ENCODE measurements at places on chromosomes 3 and 15.

DNA sequence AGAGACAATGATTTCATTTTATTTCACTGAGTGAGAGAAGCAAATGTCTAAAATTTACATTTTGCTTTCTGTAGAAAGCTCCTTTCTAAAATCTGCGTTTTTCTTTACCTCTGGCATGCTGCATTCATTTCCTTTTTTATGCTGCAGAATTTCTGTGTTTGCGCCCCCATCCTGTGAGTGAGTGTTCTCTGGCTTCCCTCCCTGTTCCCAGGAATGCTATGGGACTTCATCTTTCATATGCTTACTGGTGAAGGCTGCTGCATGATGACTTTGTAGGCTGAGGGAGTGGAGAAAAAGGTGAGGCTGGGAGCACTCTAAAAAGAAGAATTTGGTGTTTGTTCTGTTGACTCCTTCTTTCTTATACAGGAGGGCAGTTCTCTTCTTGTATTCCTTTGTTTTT, 7.7 kb upstream of the TMC3 start:
- DNase-seq = no peak

GRCh38 chr15:98856532-98856907, 151.1 kb downstream of the PGPEP1L start:
- DNase-seq = no peak

GRCh38 chr15:96736384-96736783, 405.9 kb downstream of the NR2F2 start:
- no peak for DNase-seq

GRCh38 chr3:156291272-156292123, 171.1 kb downstream of the KCNAB1 start:
- no peak for DNase-seq

GRCh38 chr3:140570602-140571001, 107.3 kb upstream of the TRIM42 start:
- DNase-seq = no peak

GRCh38 chr15:87645723-87646122, 610.8 kb downstream of the NTRK3 start:
- DNase-seq = no peak

GRCh38 chr3:155889212-155889611, 18.8 kb downstream of the GMPS start:
- DNase-seq = no peak

- no peak for DNase-seq
Observed at GRCh38 chr15:49279521-49280456, 109.7 kb downstream of the GALK2 start.

DNA sequence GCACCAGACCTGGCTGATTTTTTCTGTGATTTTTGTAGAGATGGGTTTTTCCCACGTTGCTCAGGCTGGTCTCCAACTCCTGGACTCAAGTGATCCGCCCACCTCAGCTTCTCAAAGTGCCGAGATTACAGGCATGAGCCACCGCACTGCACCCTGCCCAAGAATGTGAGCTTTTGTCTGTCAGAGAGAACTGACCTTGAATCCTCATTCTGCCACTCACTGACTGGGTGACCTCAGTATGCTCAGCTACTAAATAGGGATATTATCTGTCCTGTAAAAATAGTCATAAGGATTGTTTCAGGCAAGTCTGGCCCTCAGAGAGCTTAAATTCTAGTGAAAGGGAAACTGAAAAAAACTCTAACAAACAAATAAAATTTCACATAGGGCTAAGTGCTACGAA, 2.1 kb upstream of the RFT1 start:
- no peak for DNase-seq

GRCh38 chr15:79923079-79923514, 26.3 kb upstream of the MTHFS start:
- peak; percentile 39 for DNase-seq

- DNase-seq = no peak
Observed at GRCh38 chr15:101521591-101521990, 32.1 kb upstream of the PCSK6 start.

GRCh38 chr15:60804986-60805949, 326.3 kb upstream of the ICE2 start:
- DNase-seq = no peak

GRCh38 chr3:193790086-193790990, 197.3 kb downstream of the OPA1 start:
- no peak for DNase-seq

GRCh38 chr15:54839379-54839778, 357.4 kb downstream of the RSL24D1 start:
- DNase-seq = no peak

GRCh38 chr3:181487236-181487978, 224.3 kb upstream of the SOX2 start:
- no peak for DNase-seq

DNA sequence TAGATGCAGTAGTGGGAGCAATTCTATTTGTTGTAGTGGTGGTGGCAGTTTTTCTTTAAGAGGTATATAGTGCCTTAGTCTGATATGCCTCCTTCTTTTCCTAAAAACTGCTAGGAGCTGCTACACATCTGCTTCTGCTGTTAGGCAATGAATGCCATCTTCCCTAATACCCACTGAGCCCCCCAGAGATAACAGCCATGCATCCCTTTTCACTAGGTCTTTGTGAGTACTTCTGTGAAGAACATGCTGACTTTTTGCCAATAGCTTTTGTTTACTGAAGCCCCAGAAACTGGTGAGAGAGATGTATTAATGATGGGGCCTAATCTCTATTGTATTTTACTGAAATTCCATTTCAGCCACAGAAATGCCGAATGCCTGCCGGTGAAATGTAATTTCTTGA, 92.6 kb upstream of the CHL1 start:
- no peak for DNase-seq

- DNase-seq = peak; percentile 84
Observed at GRCh38 chr3:33113772-33114621, at the start of gene CRTAP. TSS of gene CRTAP (plus strand) at chr3:33114014. CDS start at chr3:33114078, 64 bp downstream.

DNA sequence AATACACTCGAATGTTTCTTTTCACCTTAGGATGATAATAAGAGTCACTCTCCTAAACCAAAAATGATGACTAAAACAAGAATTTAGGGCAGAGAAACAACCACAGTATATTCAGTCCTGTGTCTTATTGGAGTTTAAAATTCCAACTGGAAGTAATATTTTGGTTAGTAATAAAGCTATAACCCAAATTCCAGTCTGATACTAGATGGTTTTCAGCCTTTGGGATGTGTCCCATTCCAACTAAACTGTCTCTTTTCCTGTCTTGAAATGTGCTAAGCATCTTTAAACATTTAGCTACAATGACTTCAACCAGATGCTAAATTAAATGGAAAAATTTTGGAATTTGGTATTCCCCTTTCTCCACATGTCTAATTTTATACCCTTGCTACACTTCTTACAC, 510.0 kb downstream of the ROBO1 start:
- no peak for DNase-seq

DNA sequence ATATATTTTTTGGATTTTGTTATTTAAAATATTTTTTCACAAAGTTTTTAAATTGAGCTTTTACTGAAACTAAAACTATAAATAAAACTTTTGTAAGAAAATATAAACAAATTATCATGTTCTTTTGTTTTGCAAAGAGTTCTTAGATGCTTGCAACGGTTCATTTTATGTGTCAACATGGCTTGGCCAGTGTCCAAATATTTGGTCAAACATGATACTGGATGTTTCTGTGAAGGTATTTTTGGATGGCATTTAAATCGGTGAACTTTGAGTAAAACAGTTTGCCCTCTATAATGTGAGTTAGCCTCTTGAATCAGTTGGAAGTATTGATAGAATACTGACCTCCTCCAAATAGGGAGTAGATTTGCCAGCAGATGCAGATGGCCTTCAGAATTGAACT, 612.6 kb upstream of the NECTIN3 start:
- DNase-seq = no peak

DNA sequence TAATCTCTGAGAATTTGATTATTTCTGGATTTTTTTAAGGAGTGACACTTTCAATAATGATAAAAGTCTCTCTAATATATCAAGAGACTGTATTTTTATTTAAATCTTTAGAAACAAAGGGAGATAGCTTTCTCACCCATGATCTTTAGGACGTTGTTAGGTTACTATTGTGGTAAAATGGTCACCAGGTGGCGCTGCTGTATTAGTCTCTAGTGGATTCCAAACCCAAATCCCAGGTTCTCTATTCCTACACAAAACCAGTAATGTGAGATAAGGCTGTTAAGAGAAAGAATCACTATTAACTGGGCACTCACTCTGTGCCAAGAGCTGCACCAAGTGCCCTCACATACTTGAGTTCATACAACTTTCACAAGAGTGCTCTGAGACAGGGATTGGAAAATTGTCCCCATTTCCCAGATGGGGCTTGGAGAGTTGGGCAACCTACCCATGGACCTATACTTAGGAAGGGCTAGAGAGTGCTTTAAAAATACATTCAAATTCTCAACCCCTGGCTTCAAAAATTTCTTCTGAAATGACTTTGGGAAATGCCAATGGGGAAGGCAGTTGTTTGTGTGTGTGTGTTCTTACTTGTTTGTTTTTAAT, 593.4 kb upstream of the TGFBR2 start:
- peak; percentile 76 for DNase-seq

- DNase-seq = no peak
Observed at GRCh38 chr3:194064380-194065332, 71.3 kb upstream of the HES1 start.

- DNase-seq = no peak
Observed at GRCh38 chr3:110344487-110344886, 727.1 kb upstream of the NECTIN3 start.

- DNase-seq = no peak
Observed at GRCh38 chr15:99076109-99076508, 28.8 kb upstream of the SYNM start.

GRCh38 chr3:136658946-136659682, 93.1 kb downstream of the STAG1 start:
- no peak for DNase-seq

GRCh38 chr15:62138124-62138523, 27.0 kb downstream of the C2CD4B start:
- DNase-seq = no peak

- DNase-seq = no peak
Observed at GRCh38 chr3:58317811-58318210, 11.5 kb downstream of the HTD2 start.

All from SW 1271 (cell line).